Activated CD4-positive, alpha-beta memory T cell treated with anti-CD3 and anti-CD28 coated beads, Interleukin-2, amount 10 ng/mL, durations not matched to agents 7 days and 5 days (primary cell): ENCODE measurements at places on chromosomes 6 and 20. TPM values are rescaled to one million over a fixed set of nuclear protein-coding genes. Genes with fewer than 3 reads are reported as not detected.

The CST2 gene
- not detected for total RNA-seq

DNA sequence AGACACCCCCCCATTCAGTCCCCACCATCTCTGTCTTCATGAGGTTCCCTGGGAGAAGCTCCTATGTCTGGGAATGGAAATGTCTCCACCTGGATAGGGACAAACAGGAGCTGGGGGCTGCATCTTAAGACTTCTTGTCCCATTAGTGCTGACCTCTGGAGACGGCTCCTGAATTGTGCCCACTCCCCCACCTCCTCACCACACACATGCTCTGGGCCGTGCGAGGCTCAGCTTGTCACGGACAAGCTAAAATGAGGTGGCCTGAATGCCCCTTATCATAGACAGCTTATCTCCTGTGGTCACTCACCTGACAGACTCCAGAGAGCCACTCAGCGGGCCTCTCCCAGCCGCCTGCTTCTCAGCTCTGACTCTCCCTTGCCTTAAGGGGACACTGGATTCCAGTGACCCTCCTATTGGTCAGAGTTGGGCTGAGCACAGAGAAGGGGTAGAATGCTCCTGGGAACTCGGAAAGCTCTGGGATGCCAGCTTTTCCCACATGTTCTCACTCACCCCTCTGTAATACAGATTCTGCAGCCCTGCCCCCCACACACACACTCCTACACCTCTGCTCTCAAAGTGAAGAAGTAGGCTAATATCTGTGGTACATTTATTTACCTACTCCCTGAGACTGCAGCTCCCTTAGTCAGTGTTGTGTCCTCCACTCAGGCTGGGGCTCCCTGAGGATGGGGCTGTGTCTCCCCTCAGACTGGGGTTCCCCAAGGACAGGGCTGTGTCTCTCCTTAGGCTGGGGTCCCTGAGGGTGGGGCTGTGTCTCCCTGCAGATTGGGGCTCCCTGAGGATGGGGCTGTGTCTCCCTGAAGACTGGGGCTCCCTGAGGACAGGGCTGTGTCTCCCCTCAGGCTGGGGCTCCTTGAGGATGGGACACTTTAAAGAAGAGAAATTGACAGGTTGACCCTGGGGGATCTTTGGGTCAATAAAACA lies 167.5 kb downstream of the VEGFA start:
- no peak for DNase-seq
- H3K4me3 ChIP-seq: no peak overlapping the region
- no peak overlapping the region for H3K27ac ChIP-seq
- no peaks in the 10 kb centered on the region for H3K4me1 ChIP-seq
- H3K27me3 ChIP-seq: peaks cover 2% of the 10 kb centered on the region

DNA sequence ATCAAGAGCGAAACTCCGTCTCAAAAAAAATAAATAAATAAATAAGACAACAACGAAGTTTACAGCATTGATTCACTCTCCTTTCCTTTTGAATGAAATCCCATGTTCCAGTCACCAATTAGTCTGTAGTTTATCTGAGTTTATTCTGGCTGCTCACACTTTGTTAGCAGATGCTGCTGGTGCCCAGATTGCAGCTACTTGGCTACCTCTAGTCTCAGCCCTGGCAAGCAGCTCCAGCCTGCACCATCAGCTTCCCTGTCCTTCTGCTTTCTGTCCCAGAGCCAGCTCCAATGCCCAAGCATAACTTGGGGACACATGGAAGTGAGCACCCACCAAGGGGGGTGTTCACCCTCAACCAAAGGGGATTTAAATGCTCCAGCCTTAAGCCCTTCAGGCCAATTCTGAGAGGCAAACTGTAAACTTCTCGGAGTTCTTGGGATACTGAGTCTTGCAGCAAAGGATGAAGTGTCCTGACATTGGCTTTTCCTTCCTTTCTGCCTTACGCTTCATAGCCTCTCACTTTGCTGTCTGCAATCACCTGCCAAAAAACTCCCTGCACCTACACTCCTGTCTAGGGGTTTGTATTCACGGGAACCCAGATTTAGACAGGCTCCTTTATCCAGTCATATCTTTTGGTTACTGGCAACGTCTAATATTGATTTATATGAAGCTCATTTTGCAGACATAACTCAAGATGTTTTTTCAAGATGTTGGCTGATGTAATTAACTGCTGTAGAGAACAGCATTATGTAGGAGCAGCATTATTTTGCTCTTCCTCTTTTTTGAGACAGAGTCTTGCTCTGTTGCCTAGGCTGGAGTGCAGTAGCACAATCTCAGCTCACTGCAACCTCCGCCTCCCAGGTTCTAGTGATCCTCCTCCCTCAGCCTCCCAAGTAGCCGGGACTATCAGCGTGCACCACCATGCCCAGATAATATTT lies 9.8 kb upstream of the TASP1 start:
- no peaks in the 10 kb centered on the region for H3K4me1 ChIP-seq
- H3K27me3 ChIP-seq: peaks cover 12% of the 10 kb centered on the region
- DNase-seq: no peak
- H3K4me3 ChIP-seq: no peak overlapping the region

The KIF6 gene
- total RNA-seq: not detected

- no peak overlapping the region for H3K4me3 ChIP-seq
- H3K36me3 ChIP-seq: no peaks in the 10 kb centered on the region
- DNase-seq: no peak
Observed at GRCh38 chr6:63305277-63305676, 14.5 kb downstream of the LGSN start.

The RBM12 gene
- total RNA-seq: 115 TPM

The MRPL2 gene
- 57.8 TPM for total RNA-seq

The QRSL1 gene
- 12.2 TPM for total RNA-seq

The SNX3 gene
- 86.3 TPM for total RNA-seq

DNA sequence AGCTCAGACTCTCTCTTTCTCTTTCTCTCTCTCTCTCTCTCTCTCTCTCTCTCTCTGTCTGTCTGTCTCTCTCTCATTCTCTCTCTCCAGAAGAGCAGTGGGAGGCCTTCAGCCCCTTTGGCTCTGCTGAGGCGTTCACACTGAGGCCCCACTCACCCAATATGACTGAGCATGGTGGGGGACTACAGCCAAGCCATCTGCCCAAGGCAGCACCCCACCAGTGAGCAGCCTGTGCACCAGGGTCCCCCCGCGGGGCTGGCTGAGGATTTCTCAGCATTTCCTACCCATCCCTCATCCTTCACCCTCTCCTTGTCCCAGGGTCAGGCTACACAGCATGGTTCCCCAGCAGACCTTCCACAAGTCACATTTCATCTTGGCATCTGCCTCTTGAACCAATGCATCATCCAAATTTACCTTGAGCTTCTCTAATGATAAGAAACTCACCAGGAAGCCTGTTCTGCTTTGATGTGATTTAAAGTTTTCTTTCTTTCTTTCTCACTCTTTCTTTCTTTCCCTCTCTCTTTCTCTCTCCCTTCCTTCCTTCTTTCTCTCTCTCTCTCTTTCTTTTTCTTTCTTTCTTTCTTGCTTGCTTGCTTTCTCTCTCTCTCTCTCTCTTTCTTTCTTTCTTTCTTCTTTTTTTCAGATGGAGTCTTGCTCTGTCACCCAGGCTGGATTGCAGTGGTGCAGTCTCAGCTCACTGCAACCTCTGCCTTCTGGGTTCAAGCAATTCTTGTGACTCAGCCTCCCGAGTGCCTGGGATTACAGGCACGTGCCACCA lies 47.1 kb upstream of the NXT1 start:
- no peak for DNase-seq
- H3K27ac ChIP-seq: no peak overlapping the region
- H3K36me3 ChIP-seq: no peaks in the 10 kb centered on the region
- no peak overlapping the region for H3K4me3 ChIP-seq

The EFCAB8 gene
- 0.55 TPM for total RNA-seq

- H3K27me3 ChIP-seq: peaks cover 55% of the 10 kb centered on the region
- no peak overlapping the region for H3K27ac ChIP-seq
- no peaks in the 10 kb centered on the region for H3K36me3 ChIP-seq
- H3K4me1 ChIP-seq: peaks cover 8% of the 10 kb centered on the region
- no peak for DNase-seq
Observed at GRCh38 chr20:49483018-49483695, 689 bp upstream of the KCNB1 start.

The MAFB gene
- 0.33 TPM for total RNA-seq

- peaks cover 35% of the 10 kb centered on the region for H3K36me3 ChIP-seq
- H3K27me3 ChIP-seq: no peaks in the 10 kb centered on the region
- H3K27ac ChIP-seq: peak overlapping the region; percentile 76
- DNase-seq: no peak
Observed at GRCh38 chr20:50153153-50153499, 397 bp downstream of the PEDS1 start.

DNA sequence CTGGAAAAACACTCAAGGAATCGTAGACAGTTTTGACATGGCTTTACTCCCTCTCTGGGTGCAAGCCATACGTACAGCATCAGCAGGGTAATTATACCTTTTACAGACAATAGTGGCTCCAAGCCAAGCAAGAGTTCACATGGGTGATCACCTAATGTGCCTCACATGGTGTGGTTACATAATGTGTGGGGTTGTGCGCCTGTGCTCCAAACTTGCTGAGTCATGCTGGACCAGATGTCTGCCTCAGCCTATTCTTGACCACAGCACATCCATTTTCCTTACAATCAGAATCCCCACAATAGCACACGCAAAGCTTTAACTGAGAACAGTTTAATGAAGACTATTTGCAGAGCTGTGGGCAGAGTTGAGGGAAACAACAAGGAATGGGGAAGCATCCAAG lies 74.5 kb downstream of the ALDH8A1 start:
- DNase-seq: no peak
- no peak overlapping the region for H3K27ac ChIP-seq
- peaks cover 15% of the 10 kb centered on the region for H3K4me1 ChIP-seq

GRCh38 chr6:139763468-139764210 lies 389.2 kb upstream of the CITED2 start:
- H3K27ac ChIP-seq: no peak overlapping the region
- DNase-seq: no peak
- H3K4me1 ChIP-seq: peaks cover 14% of the 10 kb centered on the region
- H3K27me3 ChIP-seq: peaks cover 2% of the 10 kb centered on the region
- H3K36me3 ChIP-seq: no peaks in the 10 kb centered on the region

DNA sequence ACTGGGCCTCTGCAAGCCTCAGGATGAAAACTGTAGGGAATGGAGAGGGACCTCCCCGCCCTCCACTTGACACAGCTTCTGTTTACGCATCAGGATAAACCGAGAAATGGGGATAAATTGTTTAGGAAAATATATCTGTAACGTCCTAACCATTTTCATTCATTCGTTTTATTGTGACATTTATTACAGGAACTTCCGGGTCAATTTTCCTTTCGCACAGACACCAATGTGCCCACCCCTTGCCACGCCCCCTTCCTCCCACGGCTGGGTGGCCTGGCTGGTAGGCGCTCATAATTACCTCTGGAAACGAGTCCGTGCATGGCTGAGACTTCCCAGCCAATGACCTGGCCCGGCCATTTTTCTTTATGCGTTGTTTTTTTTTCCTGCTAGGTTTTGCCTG lies 96.1 kb downstream of the BMP7 start:
- H3K4me1 ChIP-seq: peaks cover 2% of the 10 kb centered on the region
- H3K27me3 ChIP-seq: no peaks in the 10 kb centered on the region
- H3K36me3 ChIP-seq: no peaks in the 10 kb centered on the region
- no peak overlapping the region for H3K27ac ChIP-seq
- no peak for DNase-seq
- no peak overlapping the region for H3K4me3 ChIP-seq

The MYLK2 gene
- total RNA-seq: 0.45 TPM

DNA sequence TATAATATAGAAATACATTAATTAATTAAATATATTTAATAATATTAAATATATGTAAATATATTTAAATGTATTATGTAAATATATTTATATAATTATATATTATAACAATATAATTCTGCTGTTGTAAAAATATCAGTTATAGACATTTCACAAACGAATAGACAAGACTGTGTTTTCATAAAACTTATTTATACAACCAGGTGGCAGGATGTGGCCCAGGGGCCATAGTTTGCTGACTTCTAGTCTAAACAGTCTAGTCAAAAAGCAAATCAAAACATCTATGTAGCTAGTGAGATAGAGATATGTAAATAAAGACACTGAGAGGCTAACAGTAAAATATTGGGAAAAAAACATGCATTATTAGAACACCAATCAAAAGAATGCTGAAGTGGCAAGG lies 136.4 kb downstream of the TBXT start:
- H3K4me3 ChIP-seq: no peak overlapping the region
- H3K36me3 ChIP-seq: no peaks in the 10 kb centered on the region
- peaks cover 3% of the 10 kb centered on the region for H3K27me3 ChIP-seq
- no peaks in the 10 kb centered on the region for H3K4me1 ChIP-seq
- no peak overlapping the region for H3K27ac ChIP-seq

DNA sequence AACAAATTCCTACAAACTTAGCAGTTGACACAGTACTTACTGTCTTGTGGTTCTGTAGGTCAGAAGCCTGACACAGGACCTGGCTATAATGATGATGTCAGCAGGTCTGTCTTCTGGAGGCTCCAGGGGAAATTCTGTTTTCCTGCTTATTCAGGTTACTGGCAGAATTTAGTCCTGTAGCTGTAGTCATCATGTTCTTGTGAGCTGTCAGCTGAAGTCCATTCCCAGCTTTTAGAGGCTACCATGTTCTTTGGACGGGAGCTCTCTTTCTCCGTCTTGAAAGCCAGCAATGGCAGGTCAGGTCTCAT lies 99.2 kb downstream of the HIVEP1 start:
- peaks cover 40% of the 10 kb centered on the region for H3K36me3 ChIP-seq
- peaks cover 48% of the 10 kb centered on the region for H3K4me1 ChIP-seq
- no peak for DNase-seq
- no peaks in the 10 kb centered on the region for H3K27me3 ChIP-seq

GRCh38 chr20:49272654-49273053 lies 5.2 kb downstream of the ZNFX1 start:
- no peak for DNase-seq
- peak overlapping the region; percentile 73 for H3K27ac ChIP-seq
- H3K4me3 ChIP-seq: peak overlapping the region; percentile 59
- H3K27me3 ChIP-seq: no peaks in the 10 kb centered on the region
- H3K4me1 ChIP-seq: peaks cover 70% of the 10 kb centered on the region

The PGM3 gene
- total RNA-seq: 20.7 TPM

The MBOAT1 gene
- total RNA-seq: 27.1 TPM

The FAM83C gene
- total RNA-seq: not detected

The CDH4 gene
- 0.20 TPM for total RNA-seq

DNA sequence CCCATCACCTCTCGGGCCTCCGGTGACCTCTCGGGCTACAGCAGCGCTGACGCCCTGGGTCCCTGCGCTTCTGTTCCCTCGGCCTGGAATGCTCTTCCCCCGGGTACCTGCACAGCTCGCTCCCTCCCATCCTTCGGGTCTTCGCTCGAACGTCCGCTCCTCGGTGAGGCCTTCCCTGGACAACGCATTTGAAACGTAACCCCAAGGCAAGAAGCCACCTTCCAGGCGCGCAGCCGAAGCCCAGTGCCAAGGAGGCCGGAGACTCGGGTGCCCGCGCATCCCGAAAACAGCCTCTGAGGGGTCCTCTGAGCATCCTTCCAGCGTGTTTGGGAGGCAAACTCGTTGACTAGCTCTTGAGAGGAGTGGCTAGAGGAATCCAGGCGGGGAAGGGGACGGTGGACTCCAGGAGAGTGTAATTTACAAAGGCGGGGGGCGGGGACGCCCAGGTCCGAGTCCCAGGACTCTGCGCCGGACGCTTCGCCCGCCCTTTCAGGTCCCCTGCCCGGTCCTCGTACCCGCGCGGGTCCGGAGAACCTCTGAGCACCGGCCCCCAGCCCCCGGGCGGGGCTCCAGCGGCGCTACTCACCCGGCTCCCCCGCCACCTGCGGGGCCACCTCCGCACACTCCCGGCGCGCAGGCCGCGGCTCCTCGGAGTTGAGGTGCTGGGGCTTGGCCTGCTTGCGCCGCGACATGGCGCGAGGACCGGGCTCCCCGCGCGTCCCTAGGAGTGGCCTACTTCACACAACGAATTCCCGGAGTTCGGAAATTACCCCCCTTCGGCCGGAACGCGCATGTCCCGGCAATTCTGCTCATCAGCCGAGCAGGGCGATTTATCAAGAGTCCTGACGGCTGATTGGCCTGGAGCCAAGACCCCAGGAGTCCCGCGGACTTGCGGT lies 86.8 kb downstream of the ZFP64 start:
- H3K4me1 ChIP-seq: peaks cover 22% of the 10 kb centered on the region
- DNase-seq: no peak
- H3K4me3 ChIP-seq: peak overlapping the region; percentile 24
- H3K36me3 ChIP-seq: no peaks in the 10 kb centered on the region
- H3K27ac ChIP-seq: no peak overlapping the region
- H3K27me3 ChIP-seq: peaks cover 35% of the 10 kb centered on the region
